ENCODE measurements at places on chromosomes 2 and 18.

DNA sequence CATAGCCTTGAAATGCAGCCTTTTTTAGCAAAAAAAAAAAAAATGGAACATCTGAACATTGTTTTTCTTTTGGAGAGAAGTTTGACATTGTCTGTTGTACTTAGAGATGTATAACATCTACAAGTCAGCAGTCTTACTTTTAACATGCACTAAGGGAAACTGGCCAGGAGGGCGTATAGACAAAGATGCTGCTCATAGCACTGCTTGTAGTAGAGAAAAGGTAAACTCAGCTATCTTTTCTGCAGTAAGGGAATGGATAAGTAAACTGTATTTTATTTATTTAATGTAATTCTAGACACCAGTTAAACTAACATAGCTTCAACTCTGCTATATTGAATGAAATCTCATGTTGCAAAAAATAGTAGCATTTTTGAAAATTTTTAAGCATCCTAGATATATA, 489.6 kb downstream of the PTPRM start:
- DNase-seq = no peak

DNA sequence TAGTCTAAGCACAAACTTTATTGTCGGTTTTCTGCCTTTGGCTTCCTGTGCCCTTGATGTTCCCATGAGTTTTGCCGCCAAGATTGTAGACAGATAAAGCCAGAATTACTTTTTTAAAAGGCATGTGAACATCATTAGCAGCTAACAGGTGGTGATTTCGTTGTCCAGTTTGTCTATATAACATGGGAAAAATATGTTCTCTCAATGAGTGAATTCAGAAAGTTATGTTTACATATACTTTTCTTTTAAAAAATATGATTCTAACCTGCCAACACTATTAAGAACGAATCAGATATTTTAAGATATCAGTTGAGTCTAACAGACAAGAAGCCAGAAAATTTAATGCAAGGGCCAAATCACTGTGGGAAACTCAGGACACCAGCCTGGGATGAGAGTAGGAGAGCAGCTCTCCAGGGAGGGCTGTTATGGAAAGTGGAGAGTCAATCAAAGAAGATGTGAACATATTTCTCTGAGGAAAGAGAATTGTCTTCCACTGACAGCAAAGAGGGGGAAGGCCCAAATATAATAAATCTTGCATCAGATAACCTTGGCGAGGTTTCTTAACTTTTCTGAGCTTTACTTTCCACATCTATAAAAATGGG, 311.3 kb downstream of the ARHGAP15 start:
- DNase-seq = no peak

DNA sequence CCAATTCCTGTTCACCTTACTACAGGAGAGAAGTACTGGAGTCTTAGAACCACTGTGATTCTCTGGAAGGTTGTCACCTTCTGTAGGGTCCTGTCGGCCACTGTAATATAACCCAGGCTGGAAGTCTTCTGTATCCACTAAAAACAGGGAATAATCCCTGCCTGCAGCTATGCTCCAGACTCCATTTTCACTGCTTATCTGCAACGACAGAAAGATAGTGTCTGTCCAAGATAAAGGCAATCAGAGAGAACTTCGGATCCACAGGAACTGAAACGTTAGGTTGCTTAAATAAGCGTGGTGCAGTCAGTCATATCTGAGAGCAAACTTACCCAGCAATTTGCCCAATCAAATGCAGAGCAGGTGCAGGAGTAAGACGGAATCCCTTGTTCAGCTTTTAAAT, 34.2 kb downstream of the ALS2 start:
- no peak for DNase-seq

DNA sequence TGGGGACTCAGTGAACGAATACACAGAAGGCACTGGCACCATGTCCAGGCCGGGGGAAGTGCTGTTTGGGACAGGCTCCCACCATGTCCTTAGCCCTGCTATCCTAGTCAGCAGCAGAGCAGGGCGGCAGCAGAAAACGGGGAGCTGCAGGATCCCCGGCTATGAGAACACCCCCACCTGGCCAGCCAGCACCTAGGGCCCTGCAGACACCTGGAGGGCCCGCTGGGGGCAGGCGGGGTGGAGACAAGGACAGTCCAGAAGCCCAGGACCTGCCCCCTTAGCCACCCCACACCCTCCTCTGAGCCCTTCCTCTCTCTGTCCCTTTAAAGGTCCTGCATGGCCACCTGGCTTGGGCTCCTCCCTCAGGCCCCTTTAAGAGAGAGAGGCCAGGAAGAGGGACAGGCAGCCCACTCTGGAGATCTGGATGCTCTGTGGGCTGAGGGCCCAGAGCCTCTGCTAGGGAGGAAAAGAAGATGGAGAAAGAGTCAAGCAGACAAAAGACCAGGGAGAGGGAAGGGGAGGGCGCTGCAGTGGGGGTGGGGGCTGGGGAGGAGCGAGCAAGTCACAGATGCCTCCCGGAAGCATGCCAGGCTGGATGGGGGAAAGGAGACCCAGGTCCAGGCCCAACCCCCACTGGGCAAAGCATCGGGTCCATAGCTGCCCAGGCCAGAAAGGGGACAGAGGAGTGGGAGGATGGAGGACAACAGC, 48.6 kb downstream of the BIN1 start:
- no peak for DNase-seq

DNA sequence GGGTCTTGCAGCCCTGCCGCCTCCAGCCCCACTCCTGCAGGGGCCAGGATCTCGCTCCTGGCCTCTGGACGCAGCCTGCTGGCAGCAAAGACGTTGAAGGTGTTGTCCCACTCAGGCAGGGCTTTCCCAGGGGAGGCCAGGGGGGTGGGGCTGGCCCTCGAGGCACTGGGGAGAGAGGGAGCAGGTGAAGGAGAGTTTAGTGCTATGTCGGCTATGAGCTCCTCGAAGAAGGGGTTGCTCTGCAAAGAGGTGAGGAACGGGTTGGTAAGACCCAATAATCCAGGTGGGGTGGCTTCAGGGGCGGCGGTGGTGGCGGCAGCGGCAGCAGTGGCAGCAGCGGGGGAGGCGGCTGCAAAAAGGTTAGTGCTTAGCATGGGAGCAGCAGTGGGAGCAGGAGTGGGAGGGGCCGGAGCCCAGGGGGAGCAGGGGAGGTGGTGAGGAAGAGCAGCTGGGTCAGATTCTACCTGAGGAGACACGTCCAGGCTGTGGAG, 9.7 kb upstream of the SFXN5 start:
- no peak for DNase-seq

DNA sequence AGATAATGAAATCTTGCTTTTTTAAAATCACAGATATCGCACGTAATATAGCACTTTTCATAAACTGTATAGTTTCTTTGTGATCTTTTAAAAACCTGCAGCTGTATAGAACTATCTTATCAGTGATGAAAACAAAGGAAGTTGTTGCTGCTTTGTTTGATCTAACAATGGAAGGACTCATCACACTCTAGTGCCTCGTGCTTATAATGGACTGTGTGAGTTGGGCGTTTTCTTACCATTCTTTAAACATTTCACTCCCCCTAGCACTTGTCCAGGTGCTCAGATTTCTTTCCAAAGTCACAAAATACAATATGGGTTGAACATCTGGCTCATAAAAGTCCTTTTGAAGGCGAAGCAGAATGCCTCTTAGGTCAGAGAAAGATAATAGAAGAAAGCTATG, 94.8 kb upstream of the SPATS2L start:
- no peak for DNase-seq

GRCh38 chr2:44930274-44931197, 11.0 kb upstream of the SIX3 start:
- no peak for DNase-seq

DNA sequence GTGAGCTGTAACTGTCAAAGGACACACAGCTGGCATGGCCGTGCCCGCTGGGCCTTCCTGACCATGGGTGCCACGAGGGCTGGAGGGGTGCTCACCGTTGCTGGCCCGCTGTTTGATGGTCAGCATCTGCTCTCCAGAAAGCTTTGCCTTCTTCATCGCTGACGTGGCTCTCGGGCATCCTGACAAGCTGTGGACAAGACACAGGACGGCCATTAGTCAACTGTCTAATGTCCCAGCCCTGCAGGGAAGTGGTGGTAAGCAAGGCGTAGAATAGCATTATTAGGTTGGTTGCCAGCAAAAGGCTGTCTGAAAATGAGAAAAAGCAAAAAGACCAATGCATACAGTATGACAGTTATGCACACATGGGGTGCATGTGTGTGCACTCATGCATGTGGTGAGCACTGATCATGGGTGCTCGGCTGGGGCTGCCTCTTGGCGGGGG, 64.7 kb upstream of the PXDN start:
- DNase-seq = no peak

GRCh38 chr2:45852450-45853150, 201.1 kb downstream of the PRKCE start:
- no peak for DNase-seq

GRCh38 chr18:55179835-55180234, 220.6 kb upstream of the CCDC68 start:
- no peak for DNase-seq

DNA sequence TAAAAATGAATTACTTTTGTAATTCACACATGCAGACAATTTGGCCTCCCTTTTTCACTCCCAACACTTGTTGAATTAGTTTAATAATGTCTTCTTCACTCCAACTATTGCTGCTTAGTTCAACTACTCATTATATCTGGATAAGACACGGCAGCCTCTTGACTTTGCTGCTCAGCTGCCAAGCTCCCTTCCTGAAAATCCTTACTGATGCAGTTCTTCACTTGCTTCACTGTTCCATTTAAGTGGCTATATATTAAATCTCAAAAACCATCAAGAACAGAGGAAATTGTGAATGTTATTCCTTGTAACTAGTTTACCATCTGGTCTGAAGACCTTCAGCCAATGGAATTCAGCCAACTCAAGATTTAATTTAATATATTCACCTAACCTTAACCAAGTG, 127.1 kb downstream of the NCOA1 start:
- no peak for DNase-seq

- DNase-seq = no peak
These were observed 43.4 kb downstream of the RNF144A start for GRCh38 chr2:6960659-6961058.

- DNase-seq = no peak
These were observed 37.0 kb upstream of the FOSL2 start for GRCh38 chr2:28355521-28356094.

GRCh38 chr2:220956429-220956828, 615.7 kb downstream of the EPHA4 start:
- no peak for DNase-seq

DNA sequence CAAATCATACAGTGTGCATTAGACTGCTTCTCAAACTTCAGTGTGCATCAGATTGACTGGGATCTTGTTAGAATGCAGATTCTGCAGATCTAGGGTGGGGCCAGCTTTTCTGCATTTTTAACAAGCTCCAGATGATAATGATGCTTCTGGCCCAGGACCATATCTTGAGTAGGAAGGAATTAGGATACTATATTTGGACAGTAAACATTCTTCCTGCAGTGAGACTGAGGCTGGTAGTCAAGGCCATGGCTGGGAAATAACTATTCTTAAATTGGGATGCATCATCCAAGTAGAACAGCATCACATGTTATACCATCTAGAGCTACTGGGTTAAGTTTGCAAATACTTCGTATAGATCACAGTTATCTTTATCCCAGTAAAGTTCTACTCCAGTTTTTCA, 28.4 kb upstream of the ARMC9 start:
- DNase-seq = no peak

- no peak for DNase-seq
These were observed 187.5 kb downstream of the TWIST2 start for GRCh38 chr2:239035361-239035814.

DNA sequence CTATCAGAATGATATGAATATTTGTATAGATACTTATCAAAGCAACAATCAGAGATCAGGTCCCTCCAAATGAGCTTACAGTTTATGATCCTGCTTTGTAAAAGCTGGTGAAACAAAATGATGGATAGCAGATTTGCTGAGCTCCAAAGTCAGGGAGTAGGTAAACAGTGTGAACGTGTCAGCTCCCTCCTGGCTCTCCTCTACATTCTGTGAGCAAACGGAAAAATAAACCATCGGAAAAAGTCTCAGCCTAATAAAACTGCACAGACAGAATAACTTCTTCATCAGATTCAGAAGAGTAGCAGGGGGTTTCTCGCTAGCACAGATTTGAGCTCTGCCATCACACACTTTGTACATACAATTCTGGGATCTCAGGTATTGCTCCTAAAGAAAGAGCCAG, 51.3 kb downstream of the BCL11A start:
- DNase-seq = no peak

- DNase-seq = no peak
These were observed 171.5 kb upstream of the SIX2 start for GRCh38 chr2:45180779-45181178.

DNA sequence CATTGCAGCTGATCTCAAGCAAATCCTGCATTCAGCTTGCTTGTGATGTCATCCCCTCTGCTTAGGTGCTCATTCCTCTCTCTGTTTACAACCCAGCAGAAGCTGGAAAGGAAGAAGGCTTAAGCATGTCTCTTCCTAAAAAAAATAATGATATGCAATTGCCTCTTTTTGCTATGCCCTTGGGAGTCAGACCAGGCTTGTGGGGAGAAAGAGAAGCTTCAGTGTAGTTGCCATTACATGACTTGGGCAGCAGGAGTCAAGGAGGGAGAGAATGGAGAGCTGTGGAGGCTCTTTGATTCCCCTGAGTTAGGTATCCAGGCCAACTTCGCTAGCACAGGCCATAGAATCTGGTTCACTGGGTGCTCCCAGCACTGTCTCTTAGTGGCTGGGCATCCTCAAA, 101.1 kb downstream of the MAPK4 start:
- no peak for DNase-seq

DNA sequence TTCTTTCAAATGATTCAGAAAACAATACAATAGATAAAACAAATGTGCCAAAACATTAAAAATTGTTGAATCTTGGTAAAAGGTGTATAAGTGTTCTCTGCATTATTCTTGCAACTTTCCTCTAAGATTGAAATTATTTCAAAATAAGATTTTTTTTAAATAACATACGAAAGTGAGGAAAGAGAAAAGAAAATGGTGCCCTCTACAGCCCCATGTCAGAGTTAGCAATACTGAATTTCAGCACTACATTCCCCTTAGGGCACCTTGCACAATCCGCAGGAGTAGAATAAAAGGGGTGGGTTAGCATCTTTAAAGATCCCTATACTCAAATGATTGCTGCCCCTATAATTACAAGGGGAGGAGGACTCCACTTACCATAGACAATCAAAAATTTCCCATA, 433.7 kb downstream of the BCL11A start:
- DNase-seq = no peak

GRCh38 chr2:223084873-223085272, 32.9 kb downstream of the KCNE4 start:
- DNase-seq = no peak

DNA sequence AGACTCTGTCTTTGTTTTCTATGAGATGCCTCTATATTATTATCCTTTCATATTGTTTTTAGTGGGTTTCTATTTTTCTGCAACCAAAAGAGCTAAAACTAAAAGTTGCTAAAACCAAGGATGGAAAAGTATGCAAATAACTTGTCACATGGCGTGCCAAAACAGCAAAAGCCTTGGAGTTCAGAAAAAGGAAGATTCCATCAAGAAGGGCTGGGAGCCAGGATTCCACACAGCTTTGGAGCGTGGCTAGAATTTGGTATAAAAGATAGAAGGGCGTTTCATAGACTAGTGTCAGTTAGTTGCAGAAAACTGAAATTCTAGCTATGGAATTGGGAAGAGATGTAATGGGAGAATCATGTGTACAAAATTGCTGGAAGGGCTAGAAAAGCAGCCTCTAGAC, 4.1 kb downstream of the SCYGR1 start:
- no peak for DNase-seq

Measured in kidney epithelial cell (primary cell).